CD8-positive, alpha-beta memory T cell (primary cell): ENCODE measurements at places on chromosomes 3 and 15.

DNA sequence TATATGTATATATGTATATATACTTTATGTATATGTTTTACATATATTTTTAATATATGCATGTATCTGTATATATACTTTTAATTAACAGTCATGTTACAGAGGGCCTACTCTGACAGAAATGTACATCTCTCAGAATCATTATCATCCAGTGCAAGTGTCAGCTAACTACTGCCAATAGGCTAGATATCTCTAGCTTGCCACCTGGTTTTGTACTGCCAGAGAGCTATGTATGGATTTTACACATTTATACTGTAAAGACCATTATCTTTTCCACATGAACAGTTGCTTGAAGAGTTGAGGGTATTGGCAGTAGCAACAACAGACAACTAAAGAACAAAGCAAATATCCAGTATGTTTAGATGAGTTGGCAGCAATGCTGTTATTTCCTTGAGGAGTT, 99.7 kb upstream of the VGLL3 start:
- DNase-seq = no peak
- H3K4me3 ChIP-seq = no peak overlapping the region
- H3K4me1 ChIP-seq = no peaks in the 10 kb centered on the region
- H3K27ac ChIP-seq = no peak overlapping the region

- H3K36me3 ChIP-seq = no peaks in the 10 kb centered on the region
- no peak for DNase-seq
- no peaks in the 10 kb centered on the region for H3K4me1 ChIP-seq
- no peak overlapping the region for H3K27ac ChIP-seq
- no peaks in the 10 kb centered on the region for H3K27me3 ChIP-seq
Observed at GRCh38 chr3:33144433-33144832, 30.6 kb downstream of the CRTAP start.

- no peaks in the 10 kb centered on the region for H3K4me1 ChIP-seq
- H3K4me3 ChIP-seq = no peak overlapping the region
- no peak for DNase-seq
- no peaks in the 10 kb centered on the region for H3K36me3 ChIP-seq
- H3K27me3 ChIP-seq = no peaks in the 10 kb centered on the region
Observed at GRCh38 chr3:13496879-13497278, 16.8 kb downstream of the HDAC11 start.

DNA sequence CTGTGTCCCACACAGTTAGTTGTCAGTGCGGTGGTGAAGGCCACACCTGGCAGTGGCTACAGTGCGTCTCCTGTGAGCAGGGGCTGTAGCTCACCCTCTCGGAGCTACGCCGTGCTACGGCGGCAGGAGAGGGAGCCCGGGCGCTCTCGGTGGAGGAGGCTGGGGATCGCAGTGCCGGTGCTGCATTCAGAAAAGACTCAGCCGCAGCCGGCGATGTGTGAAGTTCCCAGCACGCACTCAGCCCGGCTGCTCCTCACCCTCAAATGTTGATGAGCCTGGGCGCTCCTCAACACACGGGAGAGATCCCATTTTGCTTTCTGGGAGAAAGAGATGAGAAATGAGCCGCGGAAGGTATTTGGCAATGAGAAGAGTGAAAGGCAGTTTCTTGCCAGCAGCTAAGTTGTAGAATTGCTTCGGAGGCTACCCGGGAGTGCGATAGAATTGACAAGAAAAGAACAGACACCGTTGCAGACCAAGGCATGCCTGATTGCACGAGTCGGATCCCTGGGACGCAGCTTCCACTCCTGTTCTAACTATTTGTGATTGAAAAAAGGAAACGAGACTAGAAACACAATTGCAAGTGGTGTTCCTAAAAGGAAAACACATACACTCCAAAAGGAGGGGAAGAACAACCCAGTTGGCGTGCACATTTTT, at the start of gene UNC13C:
TSS of gene UNC13C (plus strand) at position 189 of the 654 bp plus-strand sequence. CDS start 34,463 bp downstream, outside the sequence.
- H3K4me1 ChIP-seq = no peaks in the 10 kb centered on the region
- H3K36me3 ChIP-seq = no peaks in the 10 kb centered on the region
- H3K27me3 ChIP-seq = no peaks in the 10 kb centered on the region
- no peak for DNase-seq
- no peak within 1 kb of the TSS for H3K4me3 ChIP-seq
- H3K27ac ChIP-seq = no peak within 1 kb of the TSS

GRCh38 chr3:194023501-194024280, 112.3 kb upstream of the HES1 start:
- no peaks in the 10 kb centered on the region for H3K36me3 ChIP-seq
- H3K27me3 ChIP-seq = no peaks in the 10 kb centered on the region
- H3K27ac ChIP-seq = no peak overlapping the region
- no peak overlapping the region for H3K4me3 ChIP-seq
- no peaks in the 10 kb centered on the region for H3K4me1 ChIP-seq

- H3K27me3 ChIP-seq = no peaks in the 10 kb centered on the region
- no peaks in the 10 kb centered on the region for H3K36me3 ChIP-seq
- no peak overlapping the region for H3K4me3 ChIP-seq
- no peak overlapping the region for H3K27ac ChIP-seq
- no peak for DNase-seq
Observed at GRCh38 chr15:39770748-39771689, 11.6 kb downstream of the FSIP1 start.

DNA sequence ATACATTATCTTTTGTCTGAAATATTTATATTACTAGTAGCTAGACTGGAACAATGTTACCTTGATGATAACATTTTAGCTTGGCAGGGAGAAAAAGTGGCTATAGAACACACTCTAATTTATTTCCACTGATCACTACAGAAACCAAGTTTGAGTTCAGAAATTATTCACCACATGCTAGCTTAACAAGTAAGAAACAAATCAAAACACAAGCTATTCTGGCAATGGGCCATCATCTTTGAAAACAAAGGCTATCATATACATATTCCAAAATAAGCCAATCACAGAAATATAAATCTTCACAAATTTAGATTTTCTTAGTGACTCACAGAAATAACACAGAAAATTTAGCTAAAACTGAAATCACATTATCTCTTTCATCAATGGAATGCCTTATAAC, 17.1 kb downstream of the AQR start:
- H3K27me3 ChIP-seq = no peaks in the 10 kb centered on the region
- H3K4me1 ChIP-seq = no peaks in the 10 kb centered on the region
- H3K27ac ChIP-seq = no peak overlapping the region
- no peak for DNase-seq

GRCh38 chr15:73564255-73564654, 68.9 kb downstream of the NPTN start:
- DNase-seq = no peak
- no peak overlapping the region for H3K27ac ChIP-seq
- H3K4me1 ChIP-seq = no peaks in the 10 kb centered on the region
- H3K27me3 ChIP-seq = no peaks in the 10 kb centered on the region

DNA sequence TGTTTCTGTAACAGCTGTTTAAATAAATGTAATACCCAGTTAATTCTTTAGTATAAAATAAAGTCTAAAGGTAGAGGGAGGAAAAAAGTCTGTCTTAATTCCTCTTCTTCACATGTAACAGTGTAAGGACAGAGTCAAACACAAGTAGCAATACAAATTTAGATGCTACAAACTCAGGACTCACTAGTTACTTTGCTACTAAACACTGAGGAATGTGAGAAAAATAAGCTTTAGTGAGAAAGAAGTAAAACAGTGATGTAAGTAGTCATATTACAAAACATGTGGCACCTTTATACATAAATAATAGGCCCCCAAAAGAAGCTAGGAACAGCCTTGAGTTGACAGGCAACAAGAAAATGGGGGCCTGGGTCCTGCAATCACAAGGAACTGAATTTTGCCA, 113.0 kb downstream of the TBC1D5 start:
- no peaks in the 10 kb centered on the region for H3K27me3 ChIP-seq
- H3K4me3 ChIP-seq = no peak overlapping the region
- no peak overlapping the region for H3K27ac ChIP-seq
- no peaks in the 10 kb centered on the region for H3K36me3 ChIP-seq
- no peak for DNase-seq
- H3K4me1 ChIP-seq = peaks cover 8% of the 10 kb centered on the region

DNA sequence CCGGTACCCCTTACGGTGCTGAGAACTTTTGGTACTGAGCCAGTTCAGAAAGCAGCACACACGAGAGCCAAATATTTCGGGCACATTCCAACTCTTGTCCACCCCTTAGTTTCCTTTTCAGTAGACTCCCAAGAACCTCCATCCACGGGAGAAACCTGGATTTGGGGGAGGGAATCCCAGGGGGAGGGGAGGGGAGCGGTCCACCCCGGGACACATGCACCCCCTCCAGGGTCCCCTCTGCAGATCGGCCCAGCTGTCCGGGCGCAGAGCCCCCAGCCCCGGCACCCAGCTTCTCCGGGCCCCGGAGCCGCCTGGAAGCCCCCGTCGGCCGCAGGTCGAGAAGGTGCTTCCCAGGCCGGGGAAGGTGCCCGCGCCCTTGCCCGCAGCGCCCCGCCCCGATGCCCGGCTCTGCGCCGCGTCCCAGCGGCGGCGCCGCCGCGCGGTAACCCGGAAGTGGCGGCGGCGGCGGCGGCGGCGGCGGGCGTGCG, 455 bp upstream of the ABHD17C start:
- peak overlapping the region; percentile 60 for H3K4me3 ChIP-seq
- no peak overlapping the region for H3K27ac ChIP-seq
- H3K36me3 ChIP-seq = no peaks in the 10 kb centered on the region
- peaks cover 17% of the 10 kb centered on the region for H3K4me1 ChIP-seq

- DNase-seq = no peak
- H3K36me3 ChIP-seq = no peaks in the 10 kb centered on the region
- H3K4me1 ChIP-seq = no peaks in the 10 kb centered on the region
- no peak overlapping the region for H3K27ac ChIP-seq
Observed at GRCh38 chr3:110341047-110341446, 730.6 kb upstream of the NECTIN3 start.
